ENCODE measurements at places on chromosomes 5 and 9. TPM values are rescaled to one million over a fixed set of nuclear protein-coding genes. Genes with fewer than 3 reads are reported as not detected.

- no peaks in the 10 kb centered on the region for H3K4me1 ChIP-seq
- H3K27me3 ChIP-seq, result no peaks in the 10 kb centered on the region
- no peak for DNase-seq
- H3K4me3 ChIP-seq, result no peak overlapping the region
- no peaks in the 10 kb centered on the region for H3K36me3 ChIP-seq
These were observed 214.3 kb downstream of the AGTPBP1 start for GRCh38 chr9:85527331-85528020.

GRCh38 chr5:66859526-66859925 lies 263.3 kb downstream of the MAST4 start:
- no peak overlapping the region for H3K4me3 ChIP-seq
- H3K27me3 ChIP-seq, result no peaks in the 10 kb centered on the region
- no peaks in the 10 kb centered on the region for H3K4me1 ChIP-seq
- no peak for DNase-seq
- H3K27ac ChIP-seq, result no peak overlapping the region

DNA sequence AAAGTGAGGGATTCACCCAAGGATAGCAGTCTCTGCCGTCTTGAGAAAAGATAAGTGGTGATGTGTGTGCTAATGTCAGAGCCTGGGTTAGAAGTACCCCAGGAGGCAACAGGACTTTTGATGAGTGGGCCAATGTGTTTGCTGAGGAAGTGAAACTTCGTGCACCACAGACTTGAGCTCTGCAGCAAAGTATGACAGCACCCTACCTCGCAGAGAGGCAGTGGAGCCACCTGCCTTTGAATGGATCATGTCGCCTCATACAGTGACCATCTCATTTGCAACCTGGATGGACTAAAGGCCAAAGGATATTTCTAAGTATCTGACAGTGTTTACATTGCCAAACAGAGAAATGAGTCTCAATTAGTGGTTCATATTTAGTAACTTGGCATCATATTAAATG lies 593.9 kb upstream of the GRAMD2B start:
- H3K27me3 ChIP-seq, result no peaks in the 10 kb centered on the region
- DNase-seq, result no peak
- H3K4me3 ChIP-seq, result no peak overlapping the region
- H3K27ac ChIP-seq, result no peak overlapping the region
- no peaks in the 10 kb centered on the region for H3K36me3 ChIP-seq
- H3K4me1 ChIP-seq, result no peaks in the 10 kb centered on the region

GRCh38 chr5:40687321-40687720 lies 7.6 kb downstream of the PTGER4 start:
- DNase-seq, result no peak
- H3K4me1 ChIP-seq, result peaks cover 5% of the 10 kb centered on the region
- no peaks in the 10 kb centered on the region for H3K27me3 ChIP-seq
- no peak overlapping the region for H3K4me3 ChIP-seq
- peaks cover 2% of the 10 kb centered on the region for H3K36me3 ChIP-seq

GRCh38 chr9:2493109-2493508 lies 128.5 kb upstream of the VLDLR start:
- no peaks in the 10 kb centered on the region for H3K4me1 ChIP-seq
- DNase-seq, result peak; percentile 82
- H3K27ac ChIP-seq, result no peak overlapping the region
- H3K4me3 ChIP-seq, result no peak overlapping the region
- no peaks in the 10 kb centered on the region for H3K27me3 ChIP-seq

- no peak overlapping the region for H3K4me3 ChIP-seq
- H3K36me3 ChIP-seq, result no peaks in the 10 kb centered on the region
- H3K27me3 ChIP-seq, result no peaks in the 10 kb centered on the region
- no peak for DNase-seq
These were observed 42.4 kb downstream of the STX17 start for GRCh38 chr9:99948896-99949295.

The AHRR gene
- total RNA-seq, result 6.2 TPM

The EIF4E1B gene
- not detected for total RNA-seq
